Kidney (tissue), 22 donors: ENCODE measurements at places on chromosomes 3 and 15.

DNA sequence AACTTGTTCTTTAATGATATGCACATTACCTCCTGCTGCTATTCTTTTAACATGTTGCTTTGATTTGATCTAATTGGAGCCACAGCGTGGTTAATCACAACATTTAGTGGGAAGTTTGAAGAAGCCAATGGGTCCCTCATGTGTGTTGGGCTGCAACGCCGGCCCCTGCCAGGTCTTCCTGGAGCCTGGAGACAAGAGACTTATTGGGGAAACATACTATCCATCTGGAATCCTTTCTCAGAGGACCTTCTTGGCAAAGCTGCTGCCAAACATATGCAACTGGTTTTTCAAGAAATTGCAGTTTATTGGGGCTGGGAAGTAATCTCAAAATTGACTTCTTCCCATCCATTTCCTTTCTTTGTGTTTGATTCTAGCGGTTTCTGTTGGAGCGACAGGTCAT lies 396.3 kb upstream of the PROK2 start:
- no peak for DNase-seq

GRCh38 chr3:15983232-15983631 lies 185.5 kb upstream of the ANKRD28 start:
- DNase-seq = no peak

- peak; percentile 60 for DNase-seq
Measured at GRCh38 chr15:31304751-31305365, 21.8 kb upstream of the KLF13 start.

- no peak for DNase-seq
Measured at GRCh38 chr3:127535106-127535785, 55.3 kb downstream of the TPRA1 start.

- DNase-seq = no peak
Measured at GRCh38 chr15:78168608-78169007, 19.4 kb downstream of the IDH3A start.
